Fibroblast of skin of right quadriceps (primary cell): ENCODE measurements at places on chromosomes 6 and 20.
A peak's percentile ranks its signal among the peaks of the same experiment; 100 is the strongest.

- no peak for DNase-seq
Observed at GRCh38 chr6:31568537-31568961, 3.5 kb upstream of the LTA start.

DNA sequence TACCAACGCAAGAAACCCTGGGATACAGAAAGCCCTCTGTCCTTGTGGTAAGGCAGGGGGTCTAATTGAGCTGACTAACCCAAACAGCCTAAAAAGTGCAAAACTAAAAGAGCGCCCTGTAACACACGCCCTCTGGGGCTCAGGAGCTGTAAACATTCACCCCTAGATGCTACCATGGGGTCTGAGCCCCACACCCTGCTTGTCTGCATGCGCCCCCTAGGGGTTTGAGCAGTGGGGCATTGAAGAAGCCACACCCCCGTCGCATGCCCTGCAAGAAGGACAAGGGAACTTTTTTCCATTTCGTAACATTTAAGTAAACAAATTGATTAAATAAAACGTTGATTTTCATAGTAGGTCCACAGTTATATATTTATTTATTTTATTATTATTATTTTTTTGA is 616.9 kb upstream of the MAN1A1 start:
- DNase-seq: no peak

GRCh38 chr6:85125526-85125925 is 324.4 kb upstream of the NT5E start:
- peak; percentile 45 for DNase-seq

DNA sequence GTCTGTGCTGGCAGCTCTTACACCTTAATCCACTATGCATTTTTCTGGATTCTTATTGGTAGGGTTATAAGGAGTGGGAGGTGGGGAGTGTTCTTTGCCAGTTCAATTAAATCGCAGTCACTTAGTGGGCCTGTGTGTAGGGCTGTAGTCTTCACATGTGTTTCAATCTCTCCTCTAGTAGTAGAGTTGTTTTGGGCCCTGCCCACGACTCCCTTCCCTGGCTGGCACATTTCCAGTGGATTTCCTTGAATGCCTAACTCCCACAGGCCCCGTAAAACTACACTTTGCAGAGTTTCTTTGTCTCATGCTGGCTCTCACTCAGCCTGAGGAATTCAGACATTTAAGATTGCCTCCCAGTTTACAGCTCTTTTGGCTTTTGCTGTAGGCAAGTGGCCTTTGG is 414.0 kb upstream of the OPRM1 start:
- DNase-seq: peak; percentile 59

- no peak for DNase-seq
Observed at GRCh38 chr20:36441027-36441414, 100.3 kb upstream of the MYL9 start.

DNA sequence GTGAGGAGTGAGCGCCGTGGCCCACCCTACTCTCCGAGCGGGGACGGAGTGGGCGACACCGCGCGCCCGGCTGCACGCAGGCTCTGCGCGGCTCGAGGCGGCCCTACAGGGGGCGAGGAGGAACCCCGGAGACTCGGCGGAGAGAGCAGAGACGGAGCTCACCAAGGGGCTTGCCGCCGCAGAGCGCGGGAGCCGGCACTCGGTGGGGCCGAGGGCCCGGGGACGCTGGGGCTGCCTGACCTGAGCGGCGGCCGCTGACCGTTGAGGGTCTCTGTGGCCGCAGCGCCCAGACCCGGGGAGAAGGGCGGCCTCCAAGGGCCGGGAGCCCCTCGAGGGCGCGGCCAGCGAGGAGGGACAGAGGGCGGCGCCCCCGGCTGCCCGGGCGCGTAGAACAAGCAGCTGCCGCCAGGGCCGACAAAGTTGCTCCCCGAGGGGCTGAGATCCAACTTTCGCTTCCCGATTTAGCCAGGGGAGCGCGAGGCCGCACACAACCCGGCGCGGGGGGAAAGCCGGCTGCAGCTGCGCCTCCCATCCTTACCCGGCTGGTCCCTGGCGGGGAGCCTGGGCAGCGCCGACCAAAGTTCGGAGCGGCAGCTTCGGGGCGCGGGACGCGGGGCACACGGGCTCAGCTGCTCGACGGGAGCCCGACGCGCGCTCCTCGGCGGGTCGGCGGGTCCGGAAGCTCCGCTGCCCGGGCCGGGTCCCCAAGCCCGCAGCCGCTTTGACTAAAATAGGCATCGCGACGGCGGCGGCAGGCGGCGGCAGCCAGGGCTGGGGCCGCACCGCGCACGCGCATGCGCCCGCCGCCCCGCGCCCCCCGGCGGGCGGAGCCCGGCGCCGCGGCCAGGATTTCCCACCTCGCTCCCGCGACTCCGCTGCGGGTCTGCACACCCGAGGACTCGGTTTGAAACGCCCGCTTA is 43.1 kb downstream of the POPDC3 start:
- DNase-seq: peak; percentile 60

DNA sequence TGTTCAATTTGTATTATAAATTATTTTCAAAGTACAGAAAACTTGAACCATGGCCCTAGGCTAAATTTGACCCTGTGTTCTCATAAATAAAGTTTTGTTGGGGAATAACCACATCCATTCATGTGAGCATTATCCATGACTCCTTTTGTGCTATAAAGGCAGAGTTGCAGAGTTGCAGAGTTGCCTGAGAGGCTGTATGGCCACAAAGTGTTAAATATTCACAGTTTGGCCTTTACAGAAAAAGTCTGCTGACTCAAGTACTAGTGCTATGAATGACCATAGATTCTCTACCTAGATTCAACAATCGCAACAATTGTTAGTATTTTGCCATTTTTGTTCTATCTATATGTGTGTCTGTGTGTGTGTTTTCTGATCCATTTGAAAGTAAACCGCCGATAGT is 46.2 kb upstream of the BEND3 start:
- no peak for DNase-seq

- peak; percentile 75 for DNase-seq
Observed at GRCh38 chr6:13813621-13814175, 659 bp downstream of the MCUR1 start.

- DNase-seq: no peak
Observed at GRCh38 chr20:8007490-8007889, 12.1 kb downstream of the TMX4 start.

DNA sequence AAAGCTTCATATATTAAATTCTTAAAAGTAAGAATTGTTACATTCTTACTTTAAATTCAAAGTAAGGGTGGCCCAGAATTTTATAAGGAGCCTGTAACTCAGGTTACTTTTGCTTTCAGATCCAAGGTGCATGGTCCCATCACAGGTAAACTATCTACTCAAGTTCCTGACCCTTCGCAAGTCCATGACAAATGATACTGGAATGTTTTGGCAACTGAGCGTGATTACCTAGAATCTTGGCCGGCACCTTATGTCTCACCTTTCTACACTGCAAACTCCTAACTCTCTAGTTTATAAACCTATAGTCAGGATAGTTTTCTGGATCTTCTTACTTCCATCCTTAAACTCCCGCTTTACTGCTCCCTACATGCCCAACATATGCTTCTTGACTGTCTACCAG is 67.9 kb upstream of the HMGN3 start:
- no peak for DNase-seq

DNA sequence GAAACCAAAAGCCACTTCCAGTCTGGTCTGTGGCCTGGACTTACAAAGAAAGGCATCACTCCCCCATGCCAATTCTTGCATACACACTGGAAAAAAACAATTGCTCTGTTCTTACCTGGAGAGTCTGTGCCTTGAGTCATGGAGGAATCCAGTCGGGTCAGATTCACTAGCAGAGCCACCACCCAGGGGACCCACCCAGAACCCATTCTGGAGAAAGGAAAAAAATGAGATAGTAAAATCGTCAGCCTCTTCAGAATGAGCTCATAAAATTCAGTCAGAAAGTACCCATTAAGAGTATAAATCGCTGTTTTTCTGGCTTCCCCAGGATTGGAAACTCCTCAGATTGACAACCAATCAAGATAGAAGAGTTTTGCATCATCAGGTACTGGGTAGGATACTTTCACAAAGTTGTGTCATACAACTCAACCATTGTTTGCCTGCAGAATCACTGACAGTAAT is at the start of gene HLA-DOB:
HLA-DOB (minus strand) TSS at position 257 of the 459 bp plus-strand sequence; CDS start at position 206, 51 bp downstream.
- DNase-seq: no peak

- DNase-seq: peak; percentile 92
Observed at GRCh38 chr6:158219228-158219627, 51.1 kb downstream of the GTF2H5 start.

GRCh38 chr6:12535586-12536314 is 180.8 kb upstream of the PHACTR1 start:
- DNase-seq: no peak

DNA sequence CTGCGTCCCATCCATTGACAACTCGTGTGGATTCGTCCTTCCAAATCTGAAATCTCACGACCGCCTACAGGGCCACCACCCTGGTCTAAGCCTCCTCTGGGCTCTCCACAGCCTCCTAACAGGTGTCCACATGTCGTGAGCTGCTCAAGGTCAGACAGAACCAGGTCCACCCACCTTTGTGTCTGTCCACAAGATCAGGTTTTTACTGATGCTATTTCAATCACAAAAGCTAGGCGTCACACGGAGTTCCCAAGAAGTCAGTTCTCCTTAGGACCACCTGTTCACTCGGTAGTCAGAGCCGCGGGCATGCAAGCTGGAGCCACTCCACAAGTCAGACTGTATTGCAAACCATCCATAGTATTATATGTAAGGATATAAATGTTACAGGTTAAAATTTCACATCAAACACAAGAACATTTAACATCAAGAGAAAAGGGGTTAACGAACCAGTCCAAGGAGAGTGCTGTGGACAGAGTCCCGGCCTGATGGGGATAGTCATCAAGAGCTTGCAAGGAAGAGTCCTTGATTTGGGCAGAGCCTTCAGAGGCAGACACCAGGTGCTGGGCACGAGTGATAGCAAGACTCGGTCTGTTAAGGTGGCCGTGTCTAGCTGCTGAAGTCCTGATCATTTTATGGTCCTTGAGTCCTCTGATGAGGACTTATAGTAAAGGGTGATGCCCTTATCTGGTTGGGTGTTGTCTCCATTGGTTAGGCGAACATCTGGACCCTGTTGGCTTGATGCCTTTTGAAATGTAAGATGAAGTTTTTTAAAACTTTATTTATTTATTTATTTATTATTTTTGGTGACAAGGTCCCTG is 731 bp upstream of the DNPH1 start:
- no peak for DNase-seq

DNA sequence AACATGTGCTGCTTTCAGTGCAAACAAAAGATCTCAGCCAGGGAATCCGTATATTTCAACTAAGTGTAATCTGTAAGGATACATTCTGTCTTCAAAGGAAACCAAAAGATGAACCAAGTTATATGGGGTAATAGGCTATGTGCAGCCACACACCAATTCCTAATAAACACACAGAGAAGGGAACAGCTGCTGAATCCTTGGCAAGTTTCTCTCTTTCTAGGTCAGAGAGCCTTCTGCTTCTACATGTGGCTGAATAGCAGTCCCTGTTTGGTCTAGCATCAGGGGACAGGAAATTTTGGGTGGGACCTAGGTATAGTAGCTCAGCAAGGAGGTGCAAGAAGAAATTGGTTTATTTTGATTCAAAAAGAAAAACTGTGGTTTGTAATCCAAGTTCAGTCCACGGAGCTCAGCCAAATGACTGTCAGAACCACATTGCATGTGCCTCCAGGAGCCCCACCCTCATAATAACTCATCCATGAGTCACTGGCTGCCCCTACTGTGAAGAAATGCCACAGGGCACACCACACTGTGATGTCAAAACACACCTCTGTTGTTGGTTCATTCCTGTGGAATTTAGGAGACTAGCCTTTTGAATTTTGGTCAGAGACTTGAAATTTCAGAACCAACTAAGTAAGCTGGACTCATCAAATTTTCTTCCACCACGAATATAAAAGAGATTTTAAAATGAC is 21.1 kb downstream of the SPTLC3 start:
- DNase-seq: peak; percentile 95

DNA sequence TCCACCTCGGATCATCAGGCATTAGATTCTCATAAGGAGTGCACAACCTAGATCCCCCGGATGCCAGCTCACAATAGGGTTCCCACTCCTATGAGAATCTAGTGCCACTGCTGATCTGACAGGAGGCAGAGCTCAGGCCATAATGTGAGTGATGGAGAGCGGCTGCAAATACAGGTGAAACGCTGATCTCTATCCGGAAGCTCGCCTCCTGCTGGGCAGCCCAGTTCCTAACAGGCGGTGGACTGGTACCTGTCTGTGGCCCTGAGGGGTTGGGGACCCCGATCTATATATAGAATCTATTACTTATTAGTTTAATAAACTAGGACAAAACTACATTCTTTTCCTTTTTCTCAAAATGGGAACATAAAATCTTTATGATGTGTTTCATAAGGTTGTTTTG is 741.9 kb downstream of the RFPL4B start:
- DNase-seq: no peak

- peak; percentile 42 for DNase-seq
Observed at GRCh38 chr6:52063584-52064344, 23.6 kb downstream of the PKHD1 start.

GRCh38 chr6:149306967-149307366 is 10.5 kb upstream of the TAB2 start:
- peak; percentile 67 for DNase-seq

- peak; percentile 10 for DNase-seq
Observed at GRCh38 chr20:5150226-5151076, 23.6 kb downstream of the CDS2 start.

GRCh38 chr6:551405-551804 is 105.5 kb downstream of the HUS1B start:
- DNase-seq: peak; percentile 46

- peak; percentile 85 for DNase-seq
Observed at GRCh38 chr6:20377623-20378265, 23.9 kb upstream of the E2F3 start.

GRCh38 chr6:25250878-25251277 is 28.3 kb upstream of the CARMIL1 start:
- DNase-seq: peak; percentile 62

DNA sequence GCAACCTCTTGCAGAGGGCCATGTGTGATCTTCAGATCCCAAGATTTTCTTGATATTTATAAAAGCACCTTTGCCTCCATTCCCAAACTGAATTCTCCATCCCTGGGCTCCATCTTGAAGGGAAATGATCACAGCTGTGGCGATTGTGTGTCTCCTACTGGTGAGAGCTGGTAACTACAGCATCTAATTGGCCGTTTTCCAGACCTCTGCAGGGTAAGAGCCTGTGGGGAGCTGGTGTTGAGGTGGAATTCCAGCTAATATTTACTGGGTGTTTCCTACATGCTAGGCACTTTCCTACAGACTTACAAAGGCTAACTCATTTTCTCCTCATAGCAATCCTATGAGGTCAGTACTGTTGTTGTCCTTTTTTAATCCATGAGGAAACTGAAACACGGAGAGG is 59.2 kb upstream of the FNDC1 start:
- DNase-seq: peak; percentile 42

DNA sequence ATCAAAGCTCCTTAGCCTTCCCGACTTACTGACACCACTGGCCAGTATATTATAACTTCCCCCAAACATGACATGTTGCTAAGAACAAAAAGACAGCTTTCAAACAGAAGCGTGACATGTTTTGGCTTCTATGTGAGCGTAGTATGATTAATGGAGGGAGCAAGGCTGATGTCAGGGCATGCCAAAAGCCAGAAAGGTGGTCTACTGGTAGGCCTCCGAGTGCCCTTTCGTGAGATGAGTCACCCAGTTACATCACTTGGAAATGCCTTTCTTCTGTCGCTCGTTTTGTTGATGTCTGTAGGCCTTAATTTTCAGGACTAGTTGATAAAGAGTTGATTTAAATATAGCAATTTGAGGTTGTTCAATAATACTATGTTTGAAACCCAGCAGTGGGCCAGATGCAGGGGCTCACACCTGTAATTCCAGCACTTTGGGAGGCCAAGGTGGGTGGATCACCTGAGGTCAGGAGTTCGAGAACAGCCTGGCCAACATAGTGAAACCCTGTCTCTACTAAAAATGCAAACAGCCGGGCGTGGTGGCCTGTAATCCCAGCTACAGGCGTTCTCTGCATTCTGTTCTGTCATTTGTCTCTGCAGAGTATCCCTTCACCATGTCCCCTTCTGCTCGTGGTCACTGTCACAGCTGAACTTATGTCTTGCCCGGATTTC is 53.3 kb downstream of the CNKSR3 start:
- DNase-seq: peak; percentile 27
